Fibroblast of lung (primary cell): ENCODE measurements at places on chromosomes 2 and 18.

GRCh38 chr2:51994123-51994763 is 962.3 kb upstream of the NRXN1 start:
- no peak for DNase-seq

DNA sequence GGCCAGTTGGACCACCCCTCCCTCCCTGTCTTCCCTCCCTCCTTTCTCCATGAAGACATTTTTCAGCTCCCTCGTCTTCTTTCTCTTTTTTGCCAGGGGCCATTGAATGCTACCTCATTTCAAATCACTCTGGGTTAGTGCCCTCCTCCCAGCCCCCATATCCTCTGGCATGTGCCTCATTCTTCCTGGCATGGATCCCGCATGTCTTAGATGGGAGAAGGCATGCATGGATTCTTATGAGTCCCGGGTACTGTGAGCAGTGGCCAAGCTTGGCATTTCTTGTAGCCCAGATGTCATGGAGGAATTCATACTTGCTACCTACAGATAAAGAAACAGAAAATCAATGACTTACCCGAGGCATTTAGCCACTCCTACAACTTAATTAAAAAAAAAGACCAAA is 9.0 kb upstream of the HAAO start:
- DNase-seq: no peak

DNA sequence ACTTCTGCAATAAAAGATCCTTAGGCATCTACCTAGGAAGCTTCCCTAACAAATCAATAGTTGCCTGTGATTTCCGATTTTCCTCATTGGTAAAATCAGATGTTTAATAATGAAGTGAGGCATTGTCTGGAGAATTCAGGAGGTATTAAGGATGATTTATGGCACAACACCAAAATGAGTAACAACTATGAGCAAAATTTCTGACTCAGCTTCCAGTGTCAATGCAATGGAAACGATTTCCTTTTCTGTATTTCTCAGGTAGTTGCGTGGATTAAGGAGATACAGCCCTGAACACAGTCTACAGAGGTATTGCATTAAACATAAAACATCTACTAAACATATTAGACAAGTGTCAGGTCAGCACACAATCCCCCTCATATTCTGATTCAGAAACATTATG is 99.5 kb downstream of the EPB41L3 start:
- DNase-seq: no peak

DNA sequence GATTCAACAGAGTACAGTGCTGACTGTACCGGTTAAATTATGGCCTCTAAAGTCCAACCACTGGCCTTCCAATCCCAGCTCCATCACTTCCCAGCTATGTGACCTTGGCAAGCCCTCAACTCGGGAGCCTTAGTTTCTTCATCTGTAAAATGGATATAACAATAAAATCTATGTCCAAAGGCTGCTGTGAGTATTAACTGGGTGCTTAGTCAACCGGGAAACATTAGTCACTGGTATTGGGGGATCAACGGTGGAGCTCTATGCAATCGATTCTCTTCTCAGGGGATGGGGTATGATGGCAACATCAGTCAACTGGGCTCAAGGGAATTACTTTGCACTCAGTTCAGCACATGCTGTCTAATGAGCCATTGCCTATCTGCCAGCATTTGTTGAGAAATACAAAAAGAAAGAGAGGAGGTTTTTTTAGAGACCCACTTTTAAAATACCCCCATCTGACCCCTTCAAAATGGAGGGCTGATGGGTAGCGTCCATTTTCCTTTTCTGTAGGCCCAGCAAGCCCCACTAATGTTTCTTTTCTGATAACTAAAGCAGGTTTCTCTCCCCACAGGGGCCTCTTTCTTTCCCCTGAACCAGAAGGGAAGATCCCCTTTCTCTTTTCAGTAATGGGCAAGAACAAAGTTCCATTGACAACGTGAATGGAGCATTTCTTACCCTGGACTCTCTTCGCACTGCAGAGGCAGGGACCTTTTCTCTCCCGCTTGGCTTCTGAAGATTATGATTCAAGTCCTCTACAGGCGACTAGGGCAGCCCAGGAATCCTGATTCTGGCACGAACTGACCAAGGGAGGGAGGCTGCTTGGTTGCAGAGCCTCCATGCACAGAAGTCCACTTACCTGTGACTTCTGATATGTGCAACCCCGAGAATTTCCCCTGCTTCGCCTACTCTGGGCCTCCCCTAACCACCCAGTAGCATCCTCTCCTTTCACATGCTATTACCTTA is 8.7 kb upstream of the AGFG1 start:
- DNase-seq: no peak

- no peak for DNase-seq
Measured at GRCh38 chr2:190582736-190583506, 48.4 kb upstream of the NEMP2 start.

DNA sequence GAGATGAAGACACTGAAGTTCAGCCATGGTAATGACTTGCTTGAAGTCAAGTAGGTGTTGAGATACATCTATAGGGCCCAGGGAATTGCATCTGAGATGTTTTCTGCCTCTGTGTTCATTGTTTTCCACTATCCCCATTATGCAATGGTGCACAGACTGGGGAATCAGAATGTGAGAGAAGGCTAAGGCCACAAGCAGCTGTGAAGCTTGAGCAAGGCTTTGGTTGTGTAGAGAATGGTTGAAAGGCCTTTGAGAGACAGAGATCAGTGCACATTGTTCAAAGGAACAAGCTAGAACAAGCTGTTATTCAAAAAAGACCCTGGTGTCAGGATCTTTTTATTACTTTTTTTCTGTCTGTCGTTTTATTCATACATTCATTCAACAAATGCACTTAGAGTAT is 82.3 kb downstream of the MYO1B start:
- no peak for DNase-seq

DNA sequence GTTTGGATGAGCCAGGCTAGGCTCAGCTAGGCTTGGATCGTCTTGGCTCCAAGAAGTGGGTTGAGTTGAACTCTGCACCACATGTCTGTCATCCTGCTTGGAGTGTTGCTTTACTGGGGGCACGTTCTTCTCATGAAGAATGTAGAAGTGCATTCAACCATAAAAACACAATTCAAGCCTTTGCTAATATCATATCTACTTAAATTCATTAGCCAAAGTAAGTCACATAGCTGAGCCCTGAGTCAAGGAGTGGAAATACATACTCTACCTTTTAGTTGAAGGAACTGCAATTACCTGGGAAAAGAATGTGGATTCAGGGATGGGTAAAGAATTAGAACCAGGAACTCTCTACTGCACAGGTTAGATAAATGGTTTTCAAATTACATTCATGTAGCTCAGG is 360.4 kb upstream of the KCNH7 start:
- peak; percentile 53 for DNase-seq

DNA sequence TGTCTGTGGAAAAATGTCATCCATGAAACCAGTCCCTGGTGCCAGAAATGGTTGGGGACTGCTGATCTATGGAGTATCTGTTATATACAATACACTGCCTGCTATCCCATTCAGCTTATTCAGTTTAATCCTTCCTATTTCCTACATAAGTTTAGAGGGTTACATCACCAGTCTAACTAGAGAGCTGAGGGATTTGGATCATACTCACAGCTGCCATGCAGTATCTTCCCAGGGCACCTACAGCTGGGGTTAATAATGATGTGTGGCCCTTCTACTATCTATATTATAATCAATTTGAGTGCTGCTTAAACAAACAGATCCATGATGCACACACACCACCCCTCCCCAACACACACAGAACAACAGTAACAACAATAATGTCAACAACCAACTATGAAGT is 524.0 kb downstream of the LRRTM4 start:
- DNase-seq: peak; percentile 37

DNA sequence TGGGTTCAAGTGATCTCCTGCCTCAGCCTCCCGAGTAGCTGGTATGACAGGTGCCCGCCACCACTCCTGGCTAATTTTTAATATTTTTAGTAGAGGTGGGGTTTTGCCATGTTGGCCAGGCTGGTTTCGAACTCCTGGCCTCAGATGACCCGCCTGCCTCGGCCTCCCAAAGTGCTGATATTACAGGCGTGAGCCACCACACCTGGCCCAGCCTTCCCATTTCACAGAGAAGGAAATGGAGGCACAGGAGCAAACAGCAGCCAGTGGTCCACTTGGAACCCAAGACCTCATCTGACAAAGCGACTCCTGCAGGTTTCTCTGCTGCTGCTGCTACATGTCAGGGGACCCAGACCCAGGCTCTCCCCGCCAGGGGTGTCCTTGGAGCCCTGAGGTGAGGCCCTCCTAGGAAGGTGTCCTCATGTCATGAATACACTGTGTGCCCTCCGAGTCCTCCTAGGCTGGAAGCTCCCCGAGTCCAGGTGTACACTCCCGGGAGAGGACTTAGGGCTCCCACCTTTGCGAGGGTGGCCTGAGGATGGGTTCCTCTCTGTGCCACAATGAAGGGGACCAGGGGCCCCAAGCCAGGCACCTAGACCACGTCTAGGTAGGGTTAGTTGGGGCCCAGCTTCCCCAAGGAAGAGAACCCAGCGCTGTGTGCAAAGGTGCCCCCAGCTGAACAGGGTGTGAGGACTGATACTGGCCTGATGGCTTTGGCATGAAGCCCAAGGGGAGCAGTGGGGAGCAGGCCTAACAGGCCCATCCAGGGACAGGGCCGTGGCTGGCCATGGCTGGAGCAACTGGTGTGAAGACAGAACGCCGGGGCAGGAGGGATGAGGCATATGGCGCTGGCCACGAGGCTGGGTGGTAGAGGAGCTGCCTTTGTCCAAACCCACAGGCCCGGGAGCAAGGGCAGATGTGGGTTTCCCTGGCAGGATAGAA is 56.1 kb downstream of the HS6ST1 start:
- no peak for DNase-seq

GRCh38 chr2:174023591-174024523 is 58.7 kb upstream of the SP3 start:
- DNase-seq: peak; percentile 98

DNA sequence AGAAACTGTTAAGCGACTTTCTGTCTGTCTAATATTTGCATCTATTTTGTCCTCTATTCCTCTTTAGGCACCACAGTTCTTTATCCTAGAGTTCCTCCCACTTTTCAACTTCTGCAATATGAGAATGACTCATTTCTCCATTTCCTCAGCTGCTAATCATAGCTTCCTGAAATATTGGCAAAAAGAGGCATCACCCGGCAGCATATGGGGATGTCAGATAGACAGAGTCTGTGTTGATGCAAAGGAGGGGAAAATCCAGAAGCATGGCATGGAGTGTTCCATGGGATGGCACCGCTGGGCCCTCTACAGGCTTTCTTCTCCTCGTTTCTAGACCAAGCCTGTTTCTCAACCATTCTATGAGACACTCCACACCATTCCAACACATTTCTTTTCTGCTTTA is 93.4 kb downstream of the DOCK10 start:
- peak; percentile 72 for DNase-seq

DNA sequence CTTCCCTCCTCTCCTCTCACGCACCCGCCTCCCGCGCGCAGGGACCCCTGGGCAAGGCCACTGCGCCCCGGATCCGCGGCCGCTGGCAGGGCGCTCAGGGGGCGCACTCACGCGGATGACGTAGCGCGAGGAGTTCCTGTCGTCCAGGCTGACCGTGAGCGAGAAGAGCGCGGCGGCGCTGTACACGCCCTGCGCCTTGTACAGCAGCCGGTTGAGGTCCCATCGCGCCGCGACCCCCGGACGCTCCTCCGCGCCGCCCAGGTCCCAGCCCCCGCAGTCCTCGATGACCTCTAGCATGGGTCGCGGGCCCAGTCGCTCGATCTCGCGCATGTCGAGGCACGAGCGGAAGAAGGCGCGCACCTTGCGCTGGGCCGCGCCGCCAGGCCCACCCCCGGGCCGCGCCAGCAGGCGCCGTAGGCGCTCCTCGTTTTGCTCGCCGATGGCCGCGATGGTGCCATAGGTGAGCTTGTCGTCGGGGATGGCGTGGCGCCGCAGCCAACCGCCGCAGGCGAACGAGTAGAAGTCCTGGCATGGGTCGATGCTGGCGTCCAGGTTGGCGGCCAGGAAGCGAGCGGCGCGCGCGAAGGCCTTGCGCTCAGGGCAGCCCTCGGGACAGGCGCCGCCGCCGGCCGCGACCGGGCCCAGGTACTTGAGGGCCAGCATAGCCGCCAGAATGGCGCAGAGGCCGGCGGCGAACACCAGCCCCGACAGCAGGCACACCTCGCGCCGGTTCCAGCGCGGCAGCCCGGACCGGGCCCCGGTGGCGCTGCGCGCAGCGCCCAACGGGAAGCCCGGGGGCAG is 1.7 kb downstream of the ECEL1 start:
- no peak for DNase-seq

DNA sequence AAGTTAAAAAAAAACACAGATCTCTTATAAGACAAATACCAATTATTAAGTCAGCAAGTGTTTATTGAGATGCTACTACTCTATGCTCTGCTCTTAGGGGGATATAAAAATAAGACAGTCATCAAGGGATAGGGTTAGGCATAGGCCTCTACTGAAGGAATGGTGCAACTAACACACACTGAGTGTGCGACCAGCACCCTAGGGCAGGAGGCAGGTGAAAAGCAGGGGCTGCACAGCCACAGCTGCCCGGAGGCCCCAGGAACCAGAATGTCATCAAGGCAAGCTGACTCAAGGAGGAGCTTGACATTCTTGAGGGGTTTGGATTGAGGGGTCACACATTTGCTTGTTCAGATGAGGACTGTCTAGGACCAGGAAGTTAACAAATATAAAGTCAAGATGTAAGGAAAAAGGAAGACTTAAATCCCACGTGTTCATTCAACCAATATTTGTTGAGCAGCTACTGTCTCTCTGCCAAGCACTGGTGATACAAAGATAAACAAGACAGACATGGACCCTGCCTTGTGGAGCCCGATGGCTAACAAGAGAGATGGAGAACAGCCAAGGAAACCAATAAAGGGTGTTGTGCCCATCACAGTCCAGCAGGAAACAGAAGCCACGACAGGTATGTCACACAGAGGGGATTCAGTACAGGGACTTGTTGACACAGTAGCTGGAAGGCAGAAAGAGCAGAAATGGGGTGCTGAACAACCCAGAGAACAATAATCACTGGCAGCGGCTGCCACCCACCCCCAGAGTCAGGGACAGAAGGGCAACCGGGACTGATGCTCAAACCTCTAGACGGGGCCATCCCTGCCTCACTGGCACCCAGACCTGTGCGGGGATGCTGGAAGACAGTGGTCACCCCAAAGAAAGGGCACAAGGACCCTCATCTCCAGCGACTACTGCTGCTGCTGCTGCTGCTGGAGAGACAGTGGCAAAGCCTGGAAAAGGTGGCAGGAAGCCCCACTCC is 45.8 kb upstream of the MAL start:
- no peak for DNase-seq

DNA sequence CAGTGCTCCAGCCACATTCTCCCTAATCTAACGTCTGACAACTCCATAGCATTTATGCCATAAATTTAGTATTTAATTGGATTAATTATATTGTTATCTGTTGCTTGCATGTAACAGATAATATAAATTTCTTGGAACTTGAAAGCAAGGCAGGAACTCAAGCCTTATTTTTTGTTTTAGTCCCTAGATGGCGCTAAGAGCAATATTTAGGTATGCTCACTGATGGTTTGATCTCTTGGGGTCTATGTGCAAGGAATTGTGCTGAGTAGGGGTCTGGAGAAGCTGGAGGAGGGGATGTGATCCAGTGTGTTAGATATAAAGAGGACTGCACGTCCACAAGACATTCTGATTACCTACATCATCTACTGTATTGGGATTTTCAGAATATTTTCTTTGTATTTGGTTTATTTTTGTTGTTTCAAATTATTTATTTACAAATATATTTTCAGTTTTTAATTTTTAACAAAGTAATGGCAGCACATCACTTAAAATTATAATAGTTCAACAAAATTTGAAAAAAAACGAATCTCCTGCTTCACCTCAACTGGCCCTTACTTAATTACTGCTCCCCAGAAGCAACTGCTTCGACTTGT is 32.8 kb downstream of the KATNAL2 start:
- peak; percentile 24 for DNase-seq
